DMS79 treated with DMSO at 0.1 percent for 48 hours (cell line): ENCODE measurements at places on chromosomes 2 and 18.

GRCh38 chr2:71693286-71694270 is 240.2 kb downstream of the DYSF start:
- DNase-seq: no peak

GRCh38 chr2:122182616-122183355 is 427.3 kb downstream of the TSN start:
- DNase-seq: no peak

DNA sequence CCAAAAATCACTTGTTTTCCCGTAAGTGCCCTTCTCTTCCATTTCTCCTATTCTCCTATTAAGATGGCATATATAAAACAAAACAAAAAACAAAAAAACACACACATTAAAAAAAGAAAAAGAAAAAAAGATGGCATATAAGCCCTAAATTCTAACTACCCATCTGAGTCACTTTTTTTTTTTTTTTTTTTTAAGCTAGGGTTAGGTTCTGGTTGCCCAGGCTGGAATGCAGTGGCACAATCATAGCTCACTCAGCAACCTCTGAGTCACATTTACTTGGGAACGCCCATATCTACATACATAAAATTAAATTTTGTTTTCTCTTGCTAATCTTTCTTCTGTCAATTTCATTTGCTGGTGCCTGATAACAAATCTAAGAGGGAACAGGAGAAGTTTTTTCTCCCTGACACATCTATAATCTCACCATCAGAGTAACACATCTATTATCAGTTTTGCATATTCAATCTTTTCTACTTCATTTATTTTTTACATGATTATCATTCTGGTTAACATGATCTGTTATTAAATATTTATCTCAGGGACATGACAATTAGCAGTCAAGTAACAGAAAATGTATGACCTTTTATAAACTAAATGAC is 52.1 kb downstream of the EEF1B2 start:
- no peak for DNase-seq

GRCh38 chr2:133352719-133353118 is 215.5 kb downstream of the NCKAP5 start:
- no peak for DNase-seq

DNA sequence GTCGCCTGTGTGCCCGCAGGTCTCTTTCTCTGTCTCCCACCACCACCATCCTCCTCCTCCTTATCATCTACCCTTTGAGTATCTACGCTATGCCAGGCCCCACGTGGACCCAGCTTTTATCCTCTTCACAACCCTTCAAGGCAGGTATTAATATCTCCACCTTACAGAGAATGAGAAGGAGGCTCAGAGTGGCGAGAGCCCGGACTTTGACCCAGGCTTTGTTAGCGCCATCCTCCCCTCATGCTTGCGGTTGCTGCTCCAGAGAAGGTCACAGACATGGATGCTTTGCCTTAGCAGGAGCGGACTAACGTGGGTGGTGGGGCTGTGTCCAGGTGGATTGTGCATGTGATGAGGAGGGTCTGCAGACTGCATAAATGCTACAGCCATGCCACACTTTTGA is 119.8 kb downstream of the CELF4 start:
- no peak for DNase-seq

DNA sequence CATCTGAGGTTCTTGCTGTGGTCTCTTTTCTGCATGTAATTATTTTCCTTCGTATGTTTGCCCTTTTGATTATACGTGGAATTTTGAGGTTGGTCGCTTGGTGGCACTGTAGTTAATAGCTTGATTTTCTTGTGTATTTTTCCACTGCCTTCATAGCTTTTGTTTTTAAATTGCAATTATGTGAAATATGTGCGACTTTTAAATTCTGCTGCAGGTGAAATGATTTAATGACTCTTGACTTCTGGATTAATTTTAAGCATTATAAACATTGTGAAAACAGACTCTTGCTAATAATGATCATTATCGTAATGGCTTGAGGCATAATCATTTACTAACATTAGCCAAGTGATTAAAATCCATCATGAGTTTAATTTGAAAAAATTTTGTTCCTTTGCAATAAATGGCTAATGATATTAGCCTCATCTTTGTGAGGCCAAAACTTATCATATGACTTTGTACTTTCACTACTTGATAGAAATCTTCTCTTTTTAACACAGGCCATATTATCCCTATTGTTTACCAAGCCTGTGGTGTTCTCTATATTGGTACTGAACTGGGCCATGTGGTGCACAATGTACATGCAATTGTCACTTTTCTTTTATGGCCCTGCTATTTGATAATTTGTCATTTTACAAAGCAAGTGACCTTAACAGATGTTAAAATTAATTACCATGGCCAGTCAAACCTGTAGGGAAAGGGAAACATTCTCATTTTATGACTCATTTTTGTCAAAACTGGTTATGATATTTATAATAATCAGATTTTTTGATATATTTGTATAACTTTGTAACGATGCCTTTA is 62.8 kb upstream of the NEUROD1 start:
- DNase-seq: no peak
